Cardiac septum (tissue), 1 donor: ENCODE measurements at places on chromosomes 5 and 9. TPM values are rescaled to one million over a fixed set of nuclear protein-coding genes. Genes with fewer than 3 reads are reported as not detected.
A peak's percentile ranks its signal among the peaks of the same experiment; 100 is the strongest.

DNA sequence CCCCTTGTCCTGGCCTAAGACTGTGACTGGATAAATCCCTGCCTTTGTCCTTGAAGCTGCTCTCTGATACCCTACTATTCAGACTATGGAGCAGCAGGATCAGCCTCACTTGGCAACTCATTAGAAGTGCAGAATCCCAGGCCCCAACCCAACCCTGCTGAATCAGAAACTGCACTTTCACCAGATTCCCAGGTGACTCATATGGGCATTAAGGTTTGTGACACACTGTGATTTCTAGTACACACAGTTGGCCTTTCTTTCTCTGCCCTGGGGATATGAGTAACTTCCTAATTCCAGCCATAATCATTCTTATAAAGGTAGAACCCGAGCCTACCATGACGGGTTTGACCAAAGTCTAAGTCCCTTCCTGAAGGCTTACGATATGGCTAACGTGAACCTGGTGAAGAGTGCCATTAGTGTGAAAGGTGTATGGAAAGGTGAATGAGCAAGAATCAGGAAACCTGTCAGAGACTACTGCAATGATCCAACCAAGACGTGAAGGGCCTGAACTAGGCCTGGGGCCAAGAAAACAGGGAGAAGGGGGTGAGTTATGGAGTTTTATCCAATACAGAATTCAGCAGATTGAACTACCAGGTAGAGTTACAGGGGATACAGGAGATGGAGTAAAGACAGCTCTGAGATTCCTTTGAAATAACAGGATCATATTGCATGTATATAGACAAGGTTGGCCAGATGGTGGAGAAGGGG lies 533.0 kb downstream of the BNC2 start:
- DNase-seq = no peak

GRCh38 chr5:116572350-116573278 lies 2.0 kb downstream of the SEMA6A start:
- DNase-seq = peak; percentile 76

DNA sequence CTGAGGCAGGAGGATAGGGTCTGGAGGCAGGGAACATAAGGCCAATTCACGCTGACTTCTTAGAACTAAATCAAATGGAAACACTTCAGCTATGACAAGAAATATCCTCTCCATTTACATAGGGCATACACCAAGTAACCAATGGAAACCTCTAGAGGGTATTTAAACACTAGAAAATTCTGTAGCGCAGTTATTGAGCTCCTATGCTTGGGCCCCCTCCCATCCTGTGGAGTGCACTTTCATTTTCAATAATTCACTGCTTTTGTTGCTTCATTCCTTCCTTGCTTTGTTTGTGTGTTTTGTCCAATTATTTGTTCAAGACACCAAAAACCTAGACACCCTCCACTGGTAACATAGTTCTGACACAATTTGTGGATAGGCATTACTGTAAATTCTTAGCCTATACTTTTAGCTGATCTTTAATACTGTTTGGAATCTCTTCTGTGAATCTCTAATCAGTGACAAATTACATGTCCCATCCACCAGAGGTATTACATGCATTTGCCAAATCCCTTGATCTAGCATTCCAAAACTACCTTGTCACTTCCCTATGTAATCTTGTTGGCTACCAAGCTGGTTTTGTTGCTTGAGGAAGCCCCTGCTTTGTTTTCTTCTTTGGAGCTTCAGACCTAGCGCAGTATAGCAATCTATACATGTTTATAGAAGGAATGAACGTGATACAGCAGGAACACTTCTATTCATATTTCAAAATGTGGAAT lies 61.6 kb downstream of the ST8SIA4 start:
- no peak for DNase-seq

The MPDZ gene
- total RNA-seq = 97.3 TPM

DNA sequence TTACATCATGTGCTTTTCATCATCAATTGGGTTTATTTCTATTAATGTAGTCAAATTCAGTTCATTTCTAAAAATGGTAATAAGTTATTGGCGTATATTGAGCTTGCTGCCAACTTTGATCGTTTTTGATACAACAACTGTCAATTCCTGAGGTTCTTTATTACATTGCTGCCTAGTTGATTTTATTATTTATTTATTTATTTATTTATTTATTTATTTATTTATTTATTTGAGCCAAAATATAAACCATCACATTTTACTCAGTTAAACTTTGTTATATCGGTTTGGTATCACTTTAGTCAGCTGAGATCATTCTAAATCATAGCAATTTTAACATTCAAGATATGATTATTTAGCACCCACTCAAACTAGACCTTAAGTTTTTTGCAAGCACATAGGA lies 100.0 kb downstream of the FBXO38 start:
- DNase-seq = no peak

DNA sequence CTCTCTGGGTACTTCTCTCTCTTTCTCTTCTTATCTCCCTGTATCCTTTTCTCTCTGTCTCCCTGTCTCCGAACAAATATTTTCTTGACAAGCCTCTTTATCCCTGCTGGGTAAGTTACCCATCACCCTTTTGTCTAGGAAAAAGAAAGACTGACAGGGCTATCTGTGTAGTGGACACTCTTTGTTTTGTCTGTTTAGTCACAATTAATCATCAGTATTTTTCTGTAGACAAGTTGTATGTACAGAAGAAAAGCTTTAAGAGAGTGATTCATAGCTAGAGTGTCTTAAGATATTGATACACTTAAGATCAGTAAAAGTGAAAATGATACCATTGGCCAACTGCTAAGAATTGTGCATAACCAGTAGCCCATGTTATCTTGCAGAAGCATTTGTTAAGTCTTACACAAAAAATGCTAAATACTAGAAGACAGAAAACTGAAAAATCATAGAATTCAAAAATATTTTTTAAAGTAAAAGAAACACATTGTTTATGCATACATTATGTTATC lies 1043.8 kb upstream of the EDIL3 start:
- DNase-seq = no peak

The TAS2R1 gene
- total RNA-seq = not detected

DNA sequence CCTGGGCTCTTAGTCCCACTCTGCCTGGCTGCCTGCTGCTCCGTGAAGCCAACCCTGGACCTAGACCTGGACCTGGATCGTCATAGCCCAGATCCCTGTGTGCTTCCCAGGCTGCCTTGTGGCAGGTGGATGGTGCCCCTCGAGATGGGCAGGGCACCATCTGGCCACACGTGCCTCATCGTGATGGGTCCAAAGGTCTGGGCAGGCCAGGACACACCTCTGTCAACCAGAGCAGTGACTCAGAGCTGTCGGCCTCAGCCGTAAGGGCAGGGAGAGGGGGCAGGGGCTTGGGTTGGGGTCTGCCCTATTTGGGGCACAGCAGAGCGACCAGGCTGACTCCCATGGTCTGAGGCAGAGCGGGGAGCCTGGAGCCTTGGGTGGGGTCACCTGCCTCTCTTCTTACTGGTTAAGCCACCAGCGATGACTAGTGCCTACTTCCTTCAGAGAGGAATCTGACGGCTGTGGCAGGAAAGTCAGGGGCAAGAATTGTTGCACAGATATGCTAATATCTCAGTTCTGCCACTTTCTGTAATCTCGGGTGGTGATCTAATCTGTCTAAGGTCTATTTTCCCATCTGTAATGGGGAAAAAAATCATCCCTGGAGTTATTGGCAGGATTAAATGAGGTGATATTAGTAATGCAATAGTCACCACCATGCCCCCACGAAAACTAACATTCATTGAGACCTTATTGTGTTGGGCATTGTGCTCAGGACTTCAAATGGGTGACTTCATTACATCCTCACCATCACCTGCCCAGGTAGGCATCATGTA lies 3.2 kb upstream of the CDHR2 start:
- DNase-seq = no peak

The ORM2 gene
- 0.32 TPM for total RNA-seq

The PCDHA2 gene
- not detected for total RNA-seq

DNA sequence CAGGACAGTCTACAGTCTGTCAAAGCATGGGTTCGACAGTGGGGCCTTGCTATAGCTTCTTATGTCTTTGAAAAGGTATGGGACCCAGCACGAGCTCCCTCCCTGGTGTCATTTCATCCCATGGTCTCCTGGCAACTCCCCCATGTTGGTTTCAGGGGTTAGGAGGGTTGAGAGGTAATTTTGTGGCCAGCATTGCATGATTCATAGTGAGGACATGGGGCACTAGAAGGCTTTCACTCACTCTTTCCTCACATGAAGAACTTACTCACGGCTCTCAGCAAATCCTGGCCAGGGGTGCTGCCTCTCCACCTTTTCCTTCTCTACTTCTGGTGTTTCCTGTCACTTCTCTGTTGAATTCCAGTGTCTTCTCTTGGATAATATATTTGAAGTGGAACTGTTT lies 134.7 kb upstream of the TNPO1 start:
- DNase-seq = no peak

- DNase-seq = no peak
Measured at GRCh38 chr5:78755822-78756429, 107.4 kb upstream of the LHFPL2 start.

DNA sequence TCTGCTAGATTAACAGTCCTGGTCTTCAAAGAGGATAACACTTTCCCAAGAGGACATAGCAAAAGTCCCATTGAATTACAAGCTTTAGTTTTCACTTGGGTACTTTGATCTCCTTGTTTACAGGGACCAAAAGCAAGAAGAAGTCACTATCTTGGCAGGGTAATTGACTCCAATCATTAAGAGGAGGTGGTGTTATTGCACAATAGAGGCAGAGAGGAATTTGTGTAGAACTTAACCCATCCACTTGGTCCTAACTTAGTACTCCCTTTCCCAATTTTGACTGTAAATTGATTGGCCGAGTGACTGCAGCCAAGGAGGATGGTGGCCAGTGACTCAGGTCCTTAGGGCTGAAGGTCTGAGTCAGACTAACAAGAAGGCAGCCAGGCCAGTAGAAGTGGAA lies 9.3 kb upstream of the TRPC7 start:
- DNase-seq = no peak

DNA sequence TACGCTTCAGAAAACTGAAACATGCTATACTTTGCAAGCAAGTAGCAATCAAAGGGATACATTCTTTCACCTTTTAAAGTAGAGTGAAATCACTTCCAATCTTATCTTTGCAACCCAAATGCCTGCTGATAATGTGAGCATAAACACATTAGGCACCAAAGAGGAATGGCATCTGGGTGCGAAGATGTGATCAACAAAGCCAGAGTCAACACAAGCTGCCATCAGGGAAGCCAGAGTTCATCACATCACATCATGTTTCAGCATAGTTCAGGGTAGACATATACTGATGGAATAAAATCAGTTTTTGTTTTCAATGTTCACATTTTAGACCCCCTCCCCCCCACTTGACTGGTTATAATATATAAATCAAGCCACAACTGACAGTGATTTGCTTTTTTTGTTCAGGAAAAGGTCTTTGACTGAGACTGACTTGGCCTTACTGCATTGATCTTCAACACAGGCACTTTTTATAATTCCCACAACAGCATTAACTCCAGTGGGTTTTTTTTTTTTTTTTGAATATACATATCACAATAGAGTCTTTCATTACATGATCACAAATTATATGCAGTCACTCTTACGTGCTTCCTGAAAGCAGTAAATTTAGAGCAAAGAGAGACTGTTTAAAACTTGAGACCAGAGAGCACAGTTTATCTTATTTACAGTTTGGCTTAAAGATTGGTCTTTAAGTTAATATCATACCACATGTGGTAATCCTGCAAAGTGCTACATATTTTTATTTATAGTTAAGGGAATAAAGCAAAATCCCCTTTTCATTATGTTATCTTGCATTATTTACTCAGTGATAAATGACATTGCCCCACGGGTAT lies 20.3 kb downstream of the AOPEP start:
- DNase-seq = no peak

DNA sequence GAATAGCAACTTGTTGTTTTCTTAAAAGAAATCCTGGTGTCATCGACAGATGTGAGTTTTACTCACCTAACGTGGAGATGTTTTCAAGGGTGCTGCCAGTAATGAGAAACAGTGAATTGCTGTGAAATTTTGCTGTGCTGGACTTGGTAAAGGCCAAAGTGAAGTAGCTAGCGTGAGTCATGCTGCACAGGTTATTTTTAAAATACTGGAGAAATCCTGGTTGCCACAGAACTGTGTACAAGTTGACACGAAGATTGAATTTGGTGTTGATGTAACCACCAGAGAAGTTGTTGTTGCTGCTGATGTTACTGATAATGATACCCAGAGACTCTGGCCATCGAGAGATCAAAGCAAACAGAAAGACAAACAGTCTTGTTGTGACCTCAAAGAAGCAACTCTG lies 187.9 kb upstream of the NFIL3 start:
- no peak for DNase-seq

The TCF7 gene
- 2.2 TPM for total RNA-seq

- no peak for DNase-seq
Measured at GRCh38 chr5:125190232-125191087, 444.0 kb upstream of the ZNF608 start.

DNA sequence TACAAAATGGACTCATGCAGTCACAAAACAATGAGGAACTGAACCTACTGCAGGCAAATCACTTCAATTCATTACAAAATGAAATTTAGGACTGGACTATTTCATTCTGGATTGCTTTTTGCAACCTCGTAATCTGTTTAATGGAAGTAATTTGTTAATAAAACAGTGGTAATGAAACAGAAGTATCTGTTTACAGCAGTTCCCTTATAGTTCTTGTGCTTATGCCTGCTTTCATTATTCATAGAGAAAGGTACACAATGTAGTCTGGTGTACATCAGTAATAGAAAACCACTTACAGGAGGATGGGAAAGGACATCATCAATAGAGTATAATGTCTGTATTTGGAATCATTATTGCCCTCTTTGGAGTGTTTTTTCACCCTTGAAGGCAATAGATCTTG lies 389.2 kb upstream of the NUDT12 start:
- no peak for DNase-seq

The LVRN gene
- total RNA-seq = 0.27 TPM

DNA sequence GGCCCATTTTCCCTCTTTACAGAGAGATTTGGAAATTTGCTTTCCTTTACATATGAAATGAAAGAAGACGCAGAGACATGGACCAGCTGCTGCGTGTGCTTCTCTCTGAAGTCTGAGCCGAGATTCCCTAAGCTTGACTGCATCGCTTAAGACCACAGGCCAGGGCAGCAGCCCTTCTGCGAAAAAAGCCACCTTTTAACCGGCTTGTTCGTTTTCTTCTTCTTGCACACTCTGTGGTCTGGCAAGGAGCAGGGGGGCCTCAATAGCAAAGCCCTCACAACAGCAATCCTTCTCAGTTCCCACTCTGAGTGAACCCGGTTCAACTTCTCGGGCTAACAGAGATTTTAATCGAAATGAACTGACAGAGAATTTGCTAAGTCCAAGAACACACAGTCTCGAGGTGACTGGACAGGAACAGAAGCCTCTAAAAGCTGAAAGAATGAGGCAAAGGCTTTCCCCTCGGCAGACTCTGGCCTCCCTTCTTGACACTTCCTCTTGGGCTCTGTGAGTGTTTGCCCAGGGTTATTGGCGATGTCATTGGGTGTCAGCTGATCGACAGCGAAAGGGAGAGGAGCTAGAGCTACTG lies 512.9 kb upstream of the KLF4 start:
- no peak for DNase-seq

The PCDHGA7 gene
- total RNA-seq = 11.8 TPM

The SLC38A9 gene
- 6.8 TPM for total RNA-seq

DNA sequence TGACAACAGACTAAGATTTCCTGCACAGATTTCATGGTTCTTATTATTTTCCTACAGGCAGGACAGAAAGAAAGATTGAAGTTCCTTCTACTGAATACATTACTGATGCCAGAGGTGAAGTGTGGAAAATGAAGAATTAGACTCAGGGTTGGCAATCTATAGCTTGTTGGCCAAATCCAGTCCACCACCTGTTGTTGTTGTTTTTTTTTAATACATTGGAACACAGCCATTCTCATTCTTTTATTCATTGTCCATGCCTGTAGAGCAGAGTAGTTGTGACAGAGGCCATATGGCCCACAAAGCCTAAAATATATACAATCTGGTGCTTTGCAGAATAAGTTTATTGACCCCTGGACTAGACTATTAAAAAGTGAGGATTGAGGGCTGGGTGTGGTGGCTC lies 5.8 kb upstream of the PLPPR1 start:
- DNase-seq = no peak

The PCDHGA9 gene
- total RNA-seq = 9.6 TPM
